ENCODE measurements at places on chromosomes 3 and 15.

DNA sequence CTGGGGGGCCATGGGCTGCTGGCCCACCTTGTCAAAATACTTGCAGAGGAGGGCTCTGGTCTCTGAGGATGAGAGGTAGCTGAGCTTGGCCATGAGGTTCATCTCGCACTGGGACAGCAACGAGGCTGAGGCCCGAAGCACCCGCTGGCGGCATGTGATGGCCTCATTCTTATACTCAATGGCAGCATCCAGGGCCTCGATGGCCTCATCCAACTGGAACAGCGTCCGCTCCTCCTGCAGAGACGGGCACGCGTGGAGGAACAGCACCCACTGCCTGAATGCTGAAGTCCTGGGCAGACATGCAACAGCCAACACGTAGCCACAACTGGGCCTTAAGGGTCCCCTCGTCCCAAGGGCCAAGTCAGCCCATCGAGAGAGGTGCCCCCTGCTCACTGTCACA, 25.0 kb downstream of the KIF7 start:
- no peak for DNase-seq

DNA sequence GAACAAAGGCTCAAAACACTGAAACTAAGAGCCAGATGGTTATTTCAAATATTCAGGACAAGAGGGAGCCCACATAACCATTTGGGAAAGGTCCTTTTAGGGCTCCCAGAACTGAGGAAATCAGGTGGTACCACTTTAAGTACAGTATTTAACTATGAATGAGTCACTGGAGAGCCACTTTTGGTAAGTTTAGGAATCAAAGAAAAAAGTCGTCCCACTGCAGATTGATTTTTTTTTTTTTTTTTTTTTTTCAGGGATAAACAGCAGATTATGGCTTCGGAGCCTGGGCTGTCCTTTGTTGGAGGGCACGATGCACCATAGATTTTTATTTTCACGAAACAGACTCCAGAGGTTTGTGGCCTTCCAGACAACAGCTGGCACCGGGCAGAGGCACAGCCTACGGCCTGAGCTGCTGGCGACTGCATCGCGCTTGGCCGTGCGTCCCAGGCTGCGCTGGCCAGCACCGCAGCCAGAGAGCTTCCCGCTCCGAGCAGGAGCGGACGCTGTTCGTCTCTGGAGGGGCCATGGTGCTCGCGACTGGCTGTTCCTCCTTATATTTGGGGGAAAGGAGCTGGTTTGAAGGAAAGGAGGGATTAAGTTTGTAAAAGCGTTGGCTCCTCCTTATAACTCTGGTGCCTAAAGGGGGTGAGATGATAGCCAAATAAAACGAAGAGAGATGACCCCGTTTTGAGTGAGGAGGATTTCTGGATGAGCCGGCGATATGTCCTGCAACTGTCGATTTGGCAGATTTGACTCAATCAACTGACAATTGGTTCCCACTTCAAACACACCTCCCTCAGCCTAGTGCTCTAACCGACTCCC, 152.9 kb upstream of the GOLIM4 start:
- no peak for DNase-seq

GRCh38 chr3:33219175-33219487, 521 bp upstream of the SUSD5 start:
- DNase-seq = no peak

DNA sequence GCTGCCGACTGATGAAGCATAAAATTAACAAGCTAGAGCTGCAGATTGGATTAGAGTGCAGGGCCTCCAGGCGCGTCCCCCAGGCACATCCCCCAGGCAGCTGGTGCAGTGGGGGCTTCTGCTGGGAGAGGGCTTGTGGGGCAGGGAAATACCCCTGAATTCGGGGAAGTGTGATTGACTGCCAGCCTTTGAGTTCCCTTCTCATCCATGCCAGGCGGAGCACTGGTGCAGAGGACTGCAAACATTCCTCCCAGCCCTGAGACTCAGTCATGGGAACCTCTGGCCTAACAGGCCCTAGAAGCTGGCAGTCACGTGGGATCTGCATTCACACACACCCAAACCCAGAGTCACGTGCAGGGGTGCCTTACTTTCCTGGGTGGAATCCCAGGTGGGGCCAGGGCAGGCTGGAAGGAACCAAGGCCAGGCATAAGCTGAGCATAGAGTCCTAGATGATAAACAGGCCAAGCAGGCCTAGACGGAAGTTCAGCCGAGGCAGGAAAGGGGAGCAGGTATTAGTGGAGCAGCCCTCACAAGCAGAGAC, 46.2 kb upstream of the SEC22A start:
- no peak for DNase-seq

GRCh38 chr3:127204841-127205582, 12.1 kb downstream of the PRR23E start:
- DNase-seq = no peak

- no peak for DNase-seq
Observed at GRCh38 chr15:71422530-71423259, 307.4 kb downstream of the THSD4 start.

- no peak for DNase-seq
Observed at GRCh38 chr3:30550246-30550645, 56.2 kb upstream of the TGFBR2 start.

DNA sequence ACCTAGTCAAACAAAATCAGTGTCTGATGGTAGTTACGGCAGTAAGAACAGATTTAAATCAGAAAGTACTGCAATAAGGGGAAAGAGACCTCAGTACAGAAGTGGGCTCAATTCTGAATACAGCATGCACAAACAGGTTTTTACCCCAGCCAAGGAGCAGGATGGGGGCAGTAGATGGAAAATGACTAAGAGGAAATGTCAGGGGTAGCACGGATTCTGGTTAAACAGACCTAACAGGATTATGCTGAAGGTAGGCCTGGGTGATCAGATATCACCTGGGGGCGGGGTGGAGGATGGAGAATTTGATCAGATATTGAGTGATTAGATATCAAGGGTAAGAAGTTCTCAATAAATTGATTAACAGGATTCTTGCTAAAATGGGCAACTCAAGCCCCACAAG, 19.0 kb downstream of the MESD start:
- DNase-seq = no peak

DNA sequence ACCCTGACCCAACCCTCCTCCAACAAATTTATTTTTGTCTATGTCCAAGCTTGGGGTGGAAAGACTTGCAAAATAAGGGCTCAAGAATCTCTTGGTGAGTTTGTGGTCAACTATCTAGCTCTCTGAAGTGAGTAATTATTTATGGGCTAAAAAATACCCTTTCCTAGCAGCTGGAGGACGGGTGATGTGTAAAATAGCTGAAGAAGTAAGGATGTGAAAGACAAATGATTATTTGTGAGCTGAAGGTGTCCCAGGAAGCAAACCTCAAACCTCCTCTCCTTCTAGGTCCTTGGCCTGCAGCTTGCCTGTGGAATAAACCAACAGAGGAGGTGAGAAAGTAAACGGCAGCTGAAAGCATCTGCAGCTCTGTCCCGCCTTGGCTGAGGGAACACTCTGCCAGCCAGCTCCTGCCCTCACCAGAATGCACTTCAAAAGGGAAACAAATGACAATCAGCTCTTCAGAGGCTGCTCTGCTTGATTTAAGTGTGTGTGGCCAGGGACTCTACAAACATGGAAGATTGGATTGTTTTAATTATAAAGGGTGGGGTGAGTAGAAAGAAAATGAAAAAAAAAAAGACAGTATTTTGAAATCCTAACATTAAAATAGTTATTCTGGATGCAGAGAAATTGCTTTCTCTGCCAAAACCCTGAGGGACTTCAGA, 60.3 kb downstream of the TM4SF4 start:
- DNase-seq = no peak

DNA sequence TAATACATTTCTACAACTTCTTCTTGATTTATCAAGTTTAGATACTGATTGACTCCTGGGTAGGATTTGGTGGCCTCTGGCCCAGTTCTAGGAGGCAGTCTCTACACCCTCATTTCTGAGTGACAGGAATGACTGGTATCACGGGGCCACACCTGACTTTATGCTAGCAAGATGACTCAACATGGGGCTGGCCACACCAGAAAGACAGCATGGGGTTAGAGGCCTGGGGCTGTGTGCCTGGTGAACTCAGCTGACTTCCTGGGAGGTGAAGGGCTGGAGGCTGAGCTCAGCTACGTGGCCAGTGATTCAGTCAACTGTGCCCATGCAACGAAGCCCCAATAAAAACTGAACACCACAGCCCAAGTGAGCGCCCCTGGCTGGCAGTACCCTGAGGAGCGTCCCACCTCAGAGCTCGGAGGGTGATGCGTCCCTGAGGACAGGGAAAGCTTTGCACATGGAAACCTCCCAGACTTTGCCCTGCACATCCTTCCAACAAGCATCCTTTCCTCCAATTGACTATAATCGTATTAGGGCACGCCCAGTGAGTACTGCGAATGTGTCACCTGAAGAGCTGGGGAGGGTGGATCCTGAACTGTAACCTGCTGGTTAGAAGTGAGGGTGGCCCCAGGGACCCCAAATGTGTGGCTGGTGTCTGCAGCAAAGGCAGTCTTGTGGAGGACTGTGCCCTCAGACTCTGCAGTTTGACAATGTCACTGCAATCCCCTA, 57.2 kb downstream of the NIPA2 start:
- DNase-seq = no peak

DNA sequence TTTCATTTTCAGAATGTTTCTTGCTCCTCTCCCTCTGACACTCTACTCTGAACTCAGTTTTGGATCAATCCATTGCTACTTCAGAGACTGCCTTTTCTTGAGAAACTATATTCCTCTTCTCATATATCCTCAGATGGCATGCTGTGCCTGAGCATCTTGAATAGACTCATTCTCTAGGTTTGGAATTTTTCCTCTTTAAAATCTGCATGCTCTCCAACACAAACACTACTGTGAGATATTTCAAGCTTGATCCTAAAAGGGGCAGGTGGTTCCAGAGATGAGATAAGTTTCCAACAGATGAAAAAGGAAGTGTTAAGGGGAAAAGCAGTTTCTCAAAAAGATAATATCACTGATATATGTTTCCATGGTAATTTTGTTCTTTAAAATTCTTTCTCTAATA, 742.2 kb upstream of the EPHA6 start:
- DNase-seq = no peak

DNA sequence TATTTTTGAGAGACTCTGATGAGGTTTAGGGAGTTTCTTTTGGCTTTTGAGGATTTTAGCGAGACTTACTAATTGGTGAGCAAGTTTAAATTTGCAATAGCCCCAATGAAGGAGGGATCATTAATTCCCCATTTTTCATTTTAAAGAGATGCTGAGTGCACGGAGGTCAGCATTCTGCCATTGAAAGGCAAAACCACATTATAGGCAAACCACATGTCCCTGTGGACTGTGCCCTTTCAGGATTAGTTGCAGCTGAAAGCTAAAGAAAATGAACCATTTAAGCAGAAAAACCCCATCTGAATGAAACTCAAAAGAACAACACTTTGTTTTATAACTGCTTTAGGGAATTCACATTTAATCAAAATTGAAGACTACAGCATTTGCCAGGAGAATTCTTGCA, 246.5 kb downstream of the PDZRN3 start:
- DNase-seq = no peak

DNA sequence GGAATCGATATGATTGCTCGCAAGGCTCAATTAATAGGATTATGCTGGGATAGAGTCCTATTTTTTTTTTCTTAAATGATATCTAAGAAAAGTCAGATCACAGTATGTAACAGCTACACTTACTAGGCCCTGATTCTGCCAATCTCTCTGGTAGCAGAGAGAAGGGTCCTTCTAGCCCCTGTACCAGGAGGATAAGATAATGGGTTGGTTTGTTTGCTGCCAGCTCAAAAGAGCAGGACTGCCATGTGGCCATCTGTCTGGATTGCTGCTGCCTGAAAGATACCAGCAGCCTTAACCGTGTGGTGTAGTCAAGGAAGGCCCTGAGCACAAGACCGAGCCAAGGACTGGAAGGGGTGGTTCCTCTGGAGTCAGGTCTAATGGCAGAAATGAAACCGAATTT, 236.4 kb downstream of the KLF13 start:
- DNase-seq = no peak

DNA sequence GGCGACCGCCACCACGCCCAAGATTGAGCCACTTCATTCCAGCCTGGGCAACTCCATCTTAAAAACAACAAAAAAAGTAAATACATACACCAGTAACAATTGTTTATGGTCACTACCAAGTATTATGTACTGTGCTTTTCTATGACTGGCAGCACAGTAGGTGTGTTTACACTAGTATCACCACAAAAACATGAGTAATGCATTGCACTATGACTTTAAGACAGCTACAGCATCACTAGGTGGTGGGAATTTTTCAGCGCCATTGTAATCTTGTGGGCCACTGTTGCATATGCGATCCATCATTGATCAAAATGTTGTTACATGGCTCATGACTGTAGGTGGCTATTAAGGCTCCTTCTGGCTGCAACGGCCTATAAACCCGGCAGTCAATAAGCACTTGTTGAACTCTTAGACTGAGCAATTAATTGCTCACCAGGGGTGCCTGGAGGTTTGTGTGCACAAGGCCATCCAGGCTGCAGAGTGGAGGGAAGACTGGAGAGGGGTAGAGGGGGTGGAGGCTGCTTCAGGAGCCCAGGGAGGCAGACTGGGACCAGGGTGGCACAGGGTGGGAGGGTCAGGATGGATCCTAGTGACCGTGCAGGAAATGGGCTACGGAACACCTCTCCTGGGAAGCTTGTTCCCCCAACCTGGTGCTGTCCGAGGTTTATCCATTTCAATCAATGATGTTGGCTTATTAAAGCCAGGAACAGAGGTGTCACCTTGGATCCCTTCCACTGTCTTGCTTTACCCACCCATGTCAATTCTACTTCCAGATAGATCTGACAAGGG, 17.9 kb upstream of the COPG1 start:
- DNase-seq = no peak

- no peak for DNase-seq
Observed at GRCh38 chr3:190575437-190576185, 61.7 kb downstream of the IL1RAP start.

DNA sequence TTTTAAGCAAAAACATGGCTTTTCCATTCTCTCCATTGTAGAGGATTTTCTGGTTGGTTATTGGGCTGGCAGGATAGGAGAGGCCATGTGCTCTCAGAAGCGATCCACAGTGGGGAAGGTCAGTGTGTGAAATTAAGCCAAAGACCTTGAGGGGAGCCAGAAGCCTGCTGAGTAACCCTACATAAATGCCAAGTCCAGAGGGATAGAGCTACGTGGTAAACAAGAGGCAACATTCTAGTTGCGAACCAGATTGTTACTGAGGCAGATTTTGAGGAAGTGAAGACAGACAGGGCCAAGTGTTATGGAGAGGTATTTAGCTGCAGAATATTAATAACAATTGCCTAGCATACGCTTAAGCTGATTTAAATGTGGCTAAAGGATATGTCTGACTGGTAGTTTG, 592.8 kb upstream of the GBE1 start:
- no peak for DNase-seq

GRCh38 chr3:141431411-141432378, 55.1 kb upstream of the RASA2 start:
- DNase-seq = no peak

- DNase-seq = no peak
Observed at GRCh38 chr3:149589332-149589731, 68.5 kb downstream of the WWTR1 start.

GRCh38 chr3:82276992-82277391, 515.5 kb upstream of the GBE1 start:
- no peak for DNase-seq
